ENCODE measurements at places on chromosomes 3 and 15.
A peak's percentile ranks its signal among the peaks of the same experiment; 100 is the strongest.

DNA sequence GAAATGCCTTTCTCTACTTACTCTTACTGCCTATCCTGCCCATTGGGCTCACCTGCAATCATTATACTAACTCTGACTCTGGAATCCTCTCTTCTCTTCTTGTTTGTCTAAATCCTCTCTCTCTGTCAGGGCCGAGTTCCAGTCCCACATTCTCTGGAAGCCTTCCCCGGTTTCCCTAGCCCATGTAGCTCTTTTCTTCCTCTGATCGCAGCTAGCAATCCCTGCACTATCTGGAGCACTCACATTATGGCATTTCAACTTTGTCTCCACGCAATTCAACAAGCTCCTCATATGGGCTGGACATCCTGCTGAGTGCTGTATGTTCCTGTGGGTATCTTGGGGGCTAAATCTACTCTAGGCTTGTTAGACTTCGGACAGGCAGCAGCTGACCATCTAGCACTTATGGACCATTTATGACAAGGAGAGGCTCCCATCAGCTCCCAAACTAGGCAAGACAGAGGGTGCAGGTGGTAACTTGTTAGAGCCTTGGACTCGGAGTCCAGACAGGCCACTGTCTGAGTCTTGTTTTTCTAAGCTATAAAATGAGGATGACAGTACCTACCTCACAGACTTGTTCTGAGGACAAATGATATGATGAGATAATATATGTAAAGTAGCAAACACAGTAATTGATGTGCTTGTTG, 58.3 kb downstream of the EPHB3 start:
- DNase-seq: no peak

DNA sequence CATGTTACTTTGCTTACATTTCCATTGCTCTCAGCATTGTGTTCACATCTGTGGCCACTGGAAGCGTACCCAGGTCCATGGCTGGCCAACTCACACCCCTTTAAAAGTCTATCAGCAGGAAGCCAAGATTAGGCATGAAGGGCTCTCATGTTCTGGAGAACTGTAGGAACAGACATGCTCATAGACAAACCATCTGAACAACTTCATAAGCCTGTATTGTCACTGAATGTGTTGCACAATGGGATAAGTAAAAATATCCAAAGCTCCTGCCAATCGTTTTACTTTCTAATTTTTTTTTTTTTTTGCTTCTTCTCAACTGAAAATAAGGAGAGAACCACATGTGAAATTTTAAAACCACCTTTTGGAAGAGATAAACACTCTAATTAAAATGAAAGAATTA, 6.4 kb downstream of the RPLP1 start:
- DNase-seq: no peak

- peak; percentile 0 for DNase-seq
Measured at GRCh38 chr15:53759411-53759931, at the start of gene WDR72. WDR72 (minus strand) TSS chr15:53759663; CDS start chr15:53733149, 26,514 bp downstream.

- peak; percentile 62 for DNase-seq
Measured at GRCh38 chr3:15557511-15557946, 36.0 kb upstream of the COLQ start.

DNA sequence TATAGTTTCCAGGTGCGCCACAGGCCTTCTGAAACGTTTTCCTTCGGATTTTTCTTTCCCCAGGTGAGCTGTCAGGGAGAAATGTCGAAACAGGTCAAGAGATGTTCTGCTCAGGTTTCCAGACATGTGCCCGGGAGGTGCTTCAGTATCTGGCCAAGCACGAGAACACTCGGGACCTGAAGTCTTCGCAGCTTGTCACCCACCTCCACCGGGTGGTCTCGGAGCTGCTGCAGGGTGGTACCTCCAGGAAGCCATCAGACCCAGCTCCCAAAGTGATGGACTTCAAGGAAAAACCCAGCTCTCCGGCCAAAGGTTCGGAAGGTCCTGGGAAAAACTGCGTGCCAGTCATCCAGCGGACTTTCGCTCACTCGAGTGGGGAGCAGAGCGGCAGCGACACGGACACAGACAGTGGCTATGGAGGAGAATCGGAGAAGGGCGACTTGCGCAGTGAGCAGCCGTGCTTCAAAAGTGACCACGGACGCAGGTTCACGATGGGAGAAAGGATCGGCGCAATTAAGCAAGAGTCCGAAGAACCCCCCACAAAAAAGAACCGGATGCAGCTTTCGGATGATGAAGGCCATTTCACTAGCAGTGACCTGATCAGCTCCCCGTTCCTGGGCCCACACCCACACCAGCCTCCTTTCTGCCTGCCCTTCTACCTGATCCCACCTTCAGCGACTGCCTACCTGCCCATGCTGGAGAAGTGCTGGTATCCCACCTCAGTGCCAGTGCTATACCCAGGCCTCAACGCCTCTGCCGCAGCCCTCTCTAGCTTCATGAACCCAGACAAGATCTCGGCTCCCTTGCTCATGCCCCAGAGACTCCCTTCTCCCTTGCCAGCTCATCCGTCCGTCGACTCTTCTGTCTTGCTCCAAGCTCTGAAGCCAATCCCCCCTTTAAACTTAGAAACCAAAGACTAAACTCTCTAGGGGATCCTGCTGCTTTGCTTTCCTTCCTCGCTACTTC, 3.8 kb downstream of the BHLHE40 start:
- DNase-seq: no peak

GRCh38 chr3:149771652-149772271, 19.5 kb upstream of the COMMD2 start:
- DNase-seq: peak; percentile 29

- no peak for DNase-seq
Measured at GRCh38 chr15:99452728-99453636, 112.8 kb upstream of the MEF2A start.

DNA sequence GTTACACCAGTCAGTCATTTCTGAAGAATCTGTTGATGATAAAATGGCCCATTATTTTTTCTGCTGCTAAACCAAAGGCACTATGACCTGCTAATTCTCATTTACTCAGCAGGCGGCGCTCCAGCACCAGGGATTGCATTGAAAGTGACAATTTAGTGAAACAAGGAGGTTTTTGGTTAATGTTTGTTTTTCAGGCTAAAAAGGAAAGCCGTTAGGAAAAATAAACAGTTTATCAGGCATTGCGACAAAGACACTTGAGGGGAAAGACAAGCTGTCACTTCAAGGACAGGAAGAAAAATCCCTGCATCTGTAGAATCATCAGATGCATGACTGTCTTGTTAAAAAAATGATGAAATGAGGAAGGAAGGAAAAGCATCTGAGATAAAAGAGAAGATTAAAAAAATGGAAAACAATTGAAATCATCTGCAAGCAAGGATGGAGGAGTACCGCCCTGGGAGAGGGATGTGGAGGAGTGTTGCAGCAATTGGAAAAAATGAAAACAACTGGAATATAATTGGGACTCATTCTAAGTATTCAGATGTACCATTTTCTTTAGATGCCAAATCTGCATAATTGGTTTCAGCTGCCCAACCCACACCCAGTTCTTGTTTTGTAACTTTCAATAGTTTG, 54.0 kb downstream of the NR1D2 start:
- DNase-seq: peak; percentile 74

GRCh38 chr15:61921093-61921492, 139.2 kb downstream of the VPS13C start:
- DNase-seq: no peak

- no peak for DNase-seq
Measured at GRCh38 chr3:194976049-194976451, 290.4 kb downstream of the FAM43A start.

- DNase-seq: no peak
Measured at GRCh38 chr3:154235330-154235729, 89.0 kb downstream of the DHX36 start.

DNA sequence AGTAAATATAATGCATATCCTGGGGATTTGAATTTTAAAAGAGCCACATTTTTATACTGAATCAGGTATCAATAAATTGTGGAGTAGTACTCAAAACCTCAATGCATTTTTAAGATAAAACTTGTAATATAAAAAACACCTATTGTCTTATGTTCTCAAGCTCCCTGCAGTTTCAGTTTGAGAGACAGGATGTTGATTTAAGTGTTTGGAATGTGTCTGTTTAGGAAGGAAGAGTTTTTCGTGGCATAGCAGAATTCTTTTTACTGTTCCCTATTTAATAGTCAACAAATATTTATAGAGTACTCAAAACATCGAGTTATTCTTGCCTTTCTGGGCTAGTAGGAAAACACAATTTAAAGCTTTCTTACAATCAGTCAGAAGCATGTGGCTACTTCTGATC, 146.1 kb upstream of the BCHE start:
- no peak for DNase-seq

DNA sequence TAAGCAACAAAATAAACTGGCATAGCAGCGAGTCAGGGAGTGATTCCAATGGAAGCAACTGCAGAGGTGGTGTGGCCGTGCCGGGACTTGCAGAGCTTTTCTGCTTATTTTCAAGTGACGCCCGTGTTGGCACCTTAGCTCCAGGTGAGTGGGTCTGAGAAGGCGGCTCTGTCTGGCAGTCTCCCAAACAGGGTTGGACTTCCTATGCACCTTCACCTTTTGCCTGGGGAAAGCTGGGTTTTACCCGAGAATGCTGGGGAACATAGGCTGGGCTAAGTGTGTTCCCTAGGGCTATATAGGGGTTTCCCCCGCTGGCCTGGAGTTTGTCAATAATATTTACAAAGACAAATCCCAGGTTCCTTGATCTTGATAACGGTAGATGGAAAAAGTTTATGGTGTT, 179.9 kb upstream of the TBL1XR1 start:
- no peak for DNase-seq

- DNase-seq: no peak
Measured at GRCh38 chr3:88033808-88034207, 25.0 kb downstream of the CGGBP1 start.

- no peak for DNase-seq
Measured at GRCh38 chr3:107675233-107675900, 152.6 kb downstream of the BBX start.

DNA sequence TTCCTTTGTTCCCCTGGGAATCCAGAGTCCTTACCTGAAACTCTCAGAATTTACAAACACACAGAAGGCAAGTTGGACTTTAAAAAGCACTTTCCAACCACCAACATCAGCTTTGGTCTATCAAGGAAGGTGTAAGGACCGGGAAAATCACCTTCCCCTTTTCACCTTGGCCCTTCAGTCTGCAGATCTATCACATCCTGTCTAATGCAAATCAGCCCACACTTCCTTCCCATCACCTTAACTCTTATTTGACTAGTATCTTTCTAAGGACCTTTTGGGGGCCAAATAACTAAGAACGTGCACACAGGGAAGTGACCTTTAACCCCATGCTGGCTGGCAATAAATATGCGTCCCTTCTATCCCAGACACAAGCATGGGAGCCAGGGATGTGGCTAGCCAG, 320.6 kb downstream of the ARRDC4 start:
- DNase-seq: no peak

GRCh38 chr3:116483135-116483534, 37.8 kb upstream of the LSAMP start:
- no peak for DNase-seq

- DNase-seq: no peak
Measured at GRCh38 chr15:49865925-49866757, 245.3 kb downstream of the DTWD1 start.

GRCh38 chr3:77203851-77204250, 164.0 kb downstream of the ROBO2 start:
- DNase-seq: no peak

- no peak for DNase-seq
Measured at GRCh38 chr15:88623061-88623460, 1.9 kb downstream of the AEN start.

DNA sequence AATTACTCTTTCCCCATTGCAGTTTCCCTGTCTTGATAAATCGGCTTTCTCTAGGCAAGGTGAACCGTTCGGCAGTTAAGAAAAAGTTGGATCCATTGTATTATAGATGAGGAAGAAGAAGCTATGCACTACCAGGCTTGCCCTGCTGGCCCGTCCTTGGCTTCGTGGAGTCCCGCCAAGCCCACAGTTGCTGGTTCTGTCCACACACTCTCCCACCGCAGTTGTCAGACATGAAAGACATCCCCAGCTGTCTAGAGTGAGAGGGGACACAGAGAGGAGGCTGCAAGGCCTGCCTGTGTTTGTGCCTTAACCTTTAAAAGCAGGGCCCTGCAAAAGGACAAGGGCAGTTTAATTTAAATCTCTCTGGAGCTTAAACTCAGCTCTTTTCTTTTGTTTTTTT, 47.2 kb upstream of the PLCL2 start:
- DNase-seq: peak; percentile 21

DNA sequence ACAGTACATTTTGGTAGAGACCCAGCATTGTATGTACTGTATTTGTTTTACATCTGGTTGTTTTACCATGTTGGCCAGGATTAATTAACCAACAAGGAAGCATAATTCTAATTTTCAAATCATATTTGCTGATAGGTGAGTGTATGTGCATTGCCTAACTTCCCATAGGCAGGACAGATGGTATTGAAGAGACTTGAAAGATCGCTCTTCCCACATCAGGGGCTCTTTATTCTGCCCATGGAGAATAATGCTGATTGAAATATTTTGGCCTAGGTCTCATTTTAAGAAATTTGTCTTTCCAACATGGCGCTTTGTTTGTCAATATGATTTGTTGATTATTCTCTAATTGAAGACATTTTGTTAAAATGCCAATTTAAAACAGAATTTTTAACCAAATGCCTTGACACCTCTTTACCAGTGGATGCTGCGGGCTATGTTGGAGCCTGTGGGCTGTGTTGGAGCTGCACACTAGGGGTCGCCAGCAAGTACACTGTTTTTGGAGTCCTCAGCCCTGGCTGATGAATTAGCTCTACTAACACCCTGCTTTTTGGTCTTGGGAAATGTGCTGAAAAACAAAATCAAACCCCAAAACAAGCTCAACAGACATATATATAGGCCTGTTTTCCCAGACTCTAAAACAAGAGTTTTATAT, 5.3 kb downstream of the P2RY12 start:
- no peak for DNase-seq

DNA sequence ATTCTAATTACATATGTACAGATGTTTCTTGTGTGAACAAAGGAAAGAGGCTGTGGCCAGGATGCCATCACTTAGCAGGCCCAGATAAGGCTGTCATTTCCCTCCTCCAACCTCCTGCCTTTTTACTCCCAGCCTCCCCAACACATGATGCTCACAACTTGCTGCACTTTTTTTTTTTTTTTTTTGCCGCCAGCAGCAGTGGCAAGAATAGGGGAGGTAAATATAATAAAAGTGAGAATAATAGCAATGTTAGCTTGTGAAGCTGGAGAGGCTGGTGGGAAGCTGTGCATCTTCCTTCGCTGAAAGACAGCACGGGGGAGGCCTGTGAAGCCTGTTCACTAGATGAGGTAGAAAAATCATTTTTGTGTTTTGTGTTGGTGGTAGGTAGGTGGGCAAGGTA, 42.5 kb upstream of the MYO5C start:
- no peak for DNase-seq

DNA sequence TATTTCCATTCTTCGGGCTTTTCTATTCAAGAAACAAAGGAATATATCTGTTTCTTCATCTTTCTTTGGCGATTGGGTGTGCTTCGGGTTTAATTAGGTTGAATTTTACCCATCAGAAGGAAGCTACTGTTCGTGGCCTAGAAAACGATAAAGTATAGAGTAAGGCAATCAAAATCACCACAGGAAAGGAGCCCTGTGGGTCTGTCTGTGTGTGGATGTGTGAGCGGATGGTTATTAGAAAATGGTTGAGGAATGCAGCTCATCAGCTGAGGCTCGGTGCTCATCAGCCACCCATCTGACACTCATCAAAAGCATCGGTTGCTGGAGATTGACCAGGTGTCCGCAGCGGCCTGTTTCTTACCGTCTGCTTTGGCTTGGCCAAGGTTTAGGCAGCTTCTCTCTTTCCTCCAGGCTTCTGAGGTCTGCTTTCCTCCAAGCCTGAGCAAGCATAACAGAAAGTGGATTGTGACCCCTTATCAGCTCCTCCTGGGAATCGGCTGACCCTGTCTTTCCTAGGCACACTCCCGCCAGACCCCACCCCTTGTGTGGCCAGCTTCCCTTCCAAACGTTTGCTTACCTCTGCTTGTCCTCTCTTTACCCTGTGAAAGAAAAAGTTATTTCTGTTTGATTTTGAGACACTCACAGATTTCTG, 17.6 kb upstream of the ISLR start:
- no peak for DNase-seq

All from muscle of arm (tissue), 14 donors.